ENCODE measurements at places on chromosomes 7 and 10.

- DNase-seq = no peak
Measured at GRCh38 chr7:93203496-93203895, 22.8 kb downstream of the HEPACAM2 start.

DNA sequence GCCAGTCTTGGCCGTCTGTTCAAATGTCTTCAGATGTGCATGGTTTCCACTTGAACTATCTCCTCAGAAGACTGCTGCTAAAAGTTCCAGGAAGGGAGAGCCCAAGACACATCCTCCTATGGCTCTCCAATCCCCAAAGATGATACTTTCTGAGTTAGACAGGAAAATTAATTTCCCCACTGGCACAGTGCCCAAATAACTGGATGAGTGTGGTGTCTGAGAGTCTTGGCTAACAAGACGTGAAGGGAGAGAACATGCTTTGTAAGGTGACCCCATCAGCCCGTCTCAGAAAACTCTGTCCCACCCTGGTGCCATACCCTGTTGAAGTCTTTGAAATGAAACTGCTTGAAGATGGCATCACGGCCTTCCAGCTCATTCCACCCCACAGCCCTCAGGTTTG, 2.9 kb downstream of the PCBD1 start:
- DNase-seq = no peak

GRCh38 chr7:38669965-38670520, 38.9 kb upstream of the AMPH start:
- no peak for DNase-seq

DNA sequence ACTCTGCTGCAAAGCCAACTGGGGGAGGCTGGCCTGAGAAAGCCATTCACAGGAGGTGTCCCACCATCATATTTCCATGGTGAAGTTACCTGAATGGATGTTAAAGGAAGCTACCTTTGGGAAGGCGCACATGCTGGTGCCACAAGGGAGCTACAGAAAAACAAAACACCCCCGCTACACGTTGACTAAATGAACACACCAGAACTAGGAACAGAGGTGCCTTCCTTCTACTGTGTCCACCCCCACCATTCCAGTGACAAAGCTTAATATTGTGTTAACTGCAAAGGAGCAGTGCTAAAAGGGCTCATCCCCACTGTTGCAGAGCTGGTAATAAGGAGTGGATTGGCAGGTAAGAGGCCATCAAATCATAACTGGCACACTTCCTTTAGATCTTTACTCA, 420.0 kb upstream of the PODXL start:
- no peak for DNase-seq

DNA sequence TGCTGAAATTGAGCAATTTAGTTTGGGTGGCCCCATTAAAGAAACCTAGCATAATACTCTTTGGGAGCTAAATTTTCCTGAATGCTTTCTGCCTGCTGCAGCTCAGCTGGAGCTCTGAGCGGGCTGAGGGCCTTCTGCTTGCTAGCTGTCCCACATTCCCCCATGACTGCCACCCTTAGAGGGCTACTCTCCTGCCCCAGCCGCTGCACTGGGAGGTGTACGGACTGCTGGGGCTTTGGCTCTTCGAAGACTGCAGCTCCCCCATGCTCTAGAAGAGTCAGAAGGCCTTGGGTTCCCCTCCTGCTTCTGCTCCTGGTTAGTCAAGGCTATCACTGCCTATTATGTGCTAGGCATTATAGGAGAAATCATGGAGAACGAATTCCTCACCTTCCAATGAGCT, 31.5 kb downstream of the BLVRA start:
- no peak for DNase-seq

DNA sequence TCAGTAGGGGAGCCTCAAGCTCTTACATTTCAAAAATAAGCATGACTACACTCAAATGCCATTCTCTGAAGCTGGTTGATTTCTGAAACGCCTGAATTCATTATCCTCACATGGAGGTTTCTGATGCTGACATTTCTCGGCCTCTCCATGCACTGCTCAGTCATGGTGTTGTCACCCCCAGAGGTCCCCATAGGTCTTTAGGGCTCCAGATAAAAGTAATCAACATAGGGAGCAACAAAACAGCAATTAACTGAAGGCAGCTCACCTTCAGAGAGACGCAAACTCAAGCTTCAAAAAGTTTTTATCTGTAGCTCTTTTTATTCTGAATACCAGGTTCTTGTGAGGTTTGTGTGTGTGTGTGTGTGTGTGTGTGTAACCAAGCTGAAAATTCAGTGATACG, 223.2 kb upstream of the LRRN3 start:
- no peak for DNase-seq

- DNase-seq = no peak
Measured at GRCh38 chr10:125881192-125881591, at the start of gene DHX32. TSS of gene DHX32 (minus strand) at chr10:125881292. CDS start at chr10:125880824, 468 bp downstream.

GRCh38 chr7:93036807-93037206, 81.0 kb downstream of the SAMD9 start:
- DNase-seq = no peak

- no peak for DNase-seq
Measured at GRCh38 chr10:104235801-104236200, 3.6 kb upstream of the CFAP43 start.

- no peak for DNase-seq
Measured at GRCh38 chr10:65415318-65415717, 1510.5 kb upstream of the LRRTM3 start.

- no peak for DNase-seq
Measured at GRCh38 chr7:27344471-27344870, 101.9 kb downstream of the EVX1 start.
